ENCODE measurements at places on chromosomes 6 and 20. TPM values are rescaled to one million over a fixed set of nuclear protein-coding genes. Genes with fewer than 3 reads are reported as not detected.

The HLA-DPB1 gene
- polyA plus RNA-seq = 682 TPM

- H3K36me3 ChIP-seq = no peaks in the 10 kb centered on the region
- no peaks in the 10 kb centered on the region for H3K4me1 ChIP-seq
- H3K27ac ChIP-seq = no peak overlapping the region
- no peak for DNase-seq
- H3K27me3 ChIP-seq = no peaks in the 10 kb centered on the region
These were observed 947.1 kb downstream of the TFAP2A start for GRCh38 chr6:9467741-9468140.

- H3K27ac ChIP-seq = no peak overlapping the region
- H3K27me3 ChIP-seq = no peaks in the 10 kb centered on the region
- no peaks in the 10 kb centered on the region for H3K4me1 ChIP-seq
- H3K36me3 ChIP-seq = no peaks in the 10 kb centered on the region
- no peak overlapping the region for H3K4me3 ChIP-seq
These were observed 107.1 kb downstream of the COL12A1 start for GRCh38 chr6:75098709-75099108.

The GTSF1L gene
- polyA plus RNA-seq = not detected

- no peaks in the 10 kb centered on the region for H3K27me3 ChIP-seq
These were observed 240.7 kb downstream of the BMP7 start for GRCh38 chr20:57025666-57026224.

- no peak overlapping the region for H3K27ac ChIP-seq
- H3K4me3 ChIP-seq = no peak overlapping the region
- peak; percentile 59 for DNase-seq
- peaks cover 3% of the 10 kb centered on the region for H3K27me3 ChIP-seq
These were observed 9.2 kb downstream of the LAMP5 start for GRCh38 chr20:9523636-9524035.

Measured in CD14-positive monocyte (primary cell).